ENCODE measurements at places on chromosomes 7 and 10. TPM values are rescaled to one million over a fixed set of nuclear protein-coding genes. Genes with fewer than 3 reads are reported as not detected.

HTR7 gene
- polyA plus RNA-seq = not detected

GBX1 gene
- polyA plus RNA-seq = not detected

ZMIZ2 gene
- 15.5 TPM for polyA plus RNA-seq

EBLN1 gene
- polyA plus RNA-seq = not detected

TRIM50 gene
- polyA plus RNA-seq = not detected

C10orf53 gene
- not detected for polyA plus RNA-seq

SPACDR gene
- 0.78 TPM for polyA plus RNA-seq

DTX2 gene
- polyA plus RNA-seq = 19.9 TPM

ATRNL1 gene
- 2.5 TPM for polyA plus RNA-seq

SUN3 gene
- polyA plus RNA-seq = not detected

MOGAT3 gene
- not detected for polyA plus RNA-seq

GJD4 gene
- not detected for polyA plus RNA-seq

GRM8 gene
- not detected for polyA plus RNA-seq

TFPI2 gene
- polyA plus RNA-seq = not detected

FKBP6 gene
- not detected for polyA plus RNA-seq

SEMA4G gene
- polyA plus RNA-seq = not detected

FAM237B gene
- not detected for polyA plus RNA-seq

LRRC18 gene
- polyA plus RNA-seq = 0.58 TPM

FAM13C gene
- not detected for polyA plus RNA-seq

TMEM236 gene
- polyA plus RNA-seq = not detected

CACNA2D1 gene
- polyA plus RNA-seq = not detected
